Left lung (tissue), 14 donors: ENCODE measurements at places on chromosomes 2 and 18.

DNA sequence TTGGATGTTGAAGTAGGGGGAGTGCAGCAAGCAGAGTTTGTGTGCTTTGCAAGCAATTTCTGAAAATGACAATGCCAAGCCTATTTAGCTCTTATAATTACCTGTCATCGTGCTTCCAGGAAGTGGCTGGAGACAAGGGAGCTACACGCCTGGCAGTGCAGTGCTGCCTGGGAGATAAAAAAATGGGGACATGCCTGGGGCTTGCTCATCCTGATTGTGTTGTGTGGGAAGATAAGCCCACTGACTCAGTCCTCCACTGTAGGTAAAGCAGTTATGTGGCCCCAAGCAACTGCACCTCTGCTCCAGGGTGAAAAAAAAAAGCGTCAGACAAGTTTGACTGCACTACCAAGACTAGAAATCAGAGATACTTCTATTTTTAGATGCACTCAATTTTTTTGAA is 396.9 kb upstream of the NXPH2 start:
- no peak for DNase-seq

- no peak for DNase-seq
These were observed 10.6 kb upstream of the CHRNA1 start for GRCh38 chr2:174774886-174775285.

- no peak for DNase-seq
These were observed 135.6 kb downstream of the RBMS1 start for GRCh38 chr2:160358046-160358445.

DNA sequence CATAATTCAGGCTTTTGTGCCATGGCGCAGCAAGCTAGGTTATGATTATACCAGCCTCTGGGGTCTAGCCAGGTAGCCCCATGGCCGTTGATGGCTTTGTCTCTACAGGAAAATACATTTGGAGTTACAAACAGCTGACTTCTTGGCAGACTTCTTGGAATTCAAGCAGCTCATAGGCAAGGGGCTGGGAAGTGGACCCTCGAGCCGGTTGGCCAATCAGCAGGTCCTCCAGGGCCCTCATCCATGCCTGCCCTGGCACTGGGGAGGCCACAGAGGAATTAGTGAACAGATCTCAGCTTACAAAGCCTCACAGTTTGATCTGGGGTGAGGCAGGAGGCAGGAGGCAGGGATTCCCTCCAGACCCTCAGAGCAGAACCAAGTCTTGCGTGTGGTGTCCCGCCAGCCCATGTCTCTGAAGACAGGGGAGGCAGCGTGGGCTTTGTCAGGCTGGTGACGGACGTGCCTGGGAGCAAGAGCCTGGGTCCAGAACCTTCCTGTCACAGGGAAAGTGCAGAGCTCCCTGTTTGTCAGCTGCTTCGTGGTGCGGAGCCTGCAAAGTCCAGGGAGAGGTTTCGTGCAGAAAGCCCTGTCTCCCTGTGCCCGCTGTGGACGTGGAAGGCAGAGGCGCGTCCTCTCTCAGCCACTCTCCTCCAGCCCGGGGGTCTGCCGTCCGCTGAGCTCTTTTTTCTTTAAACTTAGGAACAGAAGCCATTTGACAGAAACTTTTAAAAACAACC is 131.7 kb downstream of the KLHL29 start:
- no peak for DNase-seq

- no peak for DNase-seq
These were observed 277.7 kb upstream of the ACVR2A start for GRCh38 chr2:147567136-147567535.

GRCh38 chr18:183769-184168 is 25.4 kb downstream of the USP14 start:
- DNase-seq: no peak

DNA sequence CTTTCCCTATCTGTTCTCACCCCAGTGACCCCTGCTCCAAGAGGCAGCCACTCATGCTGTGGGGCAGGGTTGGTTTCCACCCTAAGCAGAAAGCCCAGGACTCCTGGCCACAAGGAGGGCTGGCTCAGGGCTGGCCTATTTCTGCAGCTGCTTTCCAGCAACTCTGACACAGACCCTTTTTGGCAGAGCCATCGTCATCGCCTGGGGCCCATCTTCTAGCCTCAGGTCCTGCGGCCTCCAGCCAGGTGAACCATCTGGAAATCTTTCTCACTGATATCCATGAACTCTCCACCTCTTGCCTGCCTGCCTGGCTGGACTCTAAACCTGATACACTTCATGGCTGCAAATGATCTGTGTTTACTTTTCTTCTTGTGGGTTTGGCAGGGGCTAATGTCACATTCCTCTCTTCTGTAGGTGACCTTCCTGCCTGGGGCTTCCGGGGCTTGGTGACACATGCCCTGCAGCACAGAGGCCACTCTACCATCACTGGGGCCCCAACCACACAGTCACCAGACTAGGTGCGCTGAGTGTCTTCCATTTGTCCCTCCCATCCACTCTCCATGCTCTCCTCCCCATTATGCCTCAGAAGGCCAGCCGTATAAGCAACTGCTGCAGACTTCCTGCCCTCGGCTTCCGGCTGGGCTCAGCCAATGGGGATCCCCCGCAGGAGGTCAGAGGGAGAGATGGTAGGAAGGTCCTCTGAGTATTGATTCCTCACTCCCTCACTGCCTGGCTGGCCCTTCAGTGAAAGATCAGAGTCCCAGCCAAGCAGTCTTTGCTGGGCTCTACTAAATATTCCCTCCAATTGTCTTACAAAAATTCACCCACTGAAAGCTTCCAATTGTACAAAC is 9.7 kb upstream of the COPS8 start:
- peak; percentile 45 for DNase-seq

DNA sequence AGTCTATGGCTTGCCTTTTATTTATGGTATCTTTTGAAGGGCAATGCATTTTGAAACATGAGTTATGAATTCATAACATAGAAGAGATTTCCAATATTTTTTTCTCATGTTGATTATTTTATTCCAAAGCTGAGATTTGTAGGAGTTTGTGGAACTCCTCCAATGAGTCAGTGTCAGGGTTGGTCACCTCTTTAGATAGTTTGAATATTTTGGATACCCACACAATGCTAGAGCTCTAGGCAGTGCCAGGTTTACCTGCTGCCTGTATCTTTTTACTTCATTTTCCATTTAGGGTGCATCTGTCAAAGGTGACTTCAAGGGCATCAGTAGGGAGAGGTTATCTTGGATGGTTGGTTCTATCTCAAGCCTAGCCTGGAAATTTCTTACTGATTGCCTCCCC is 152.7 kb downstream of the CERS6 start:
- no peak for DNase-seq

DNA sequence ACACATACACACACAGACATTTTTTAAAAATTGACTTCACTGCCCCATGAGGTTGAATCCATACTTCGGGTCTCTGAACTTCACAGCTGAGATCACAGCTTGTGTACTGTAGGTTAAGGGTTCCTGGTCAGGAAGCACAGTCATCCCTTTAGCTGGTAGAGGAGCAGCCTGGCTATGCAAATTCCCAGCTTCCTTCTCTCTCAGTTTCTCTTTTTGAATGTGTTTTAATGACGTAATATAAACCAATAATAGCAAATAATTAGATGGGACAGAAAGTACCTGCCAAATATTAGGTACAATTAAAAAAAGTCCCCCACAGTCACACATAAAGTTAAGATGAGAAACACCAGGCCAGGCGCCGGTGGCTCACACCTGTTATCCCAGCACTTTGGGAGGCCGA is 178.7 kb downstream of the ZNF385B start:
- DNase-seq: no peak

DNA sequence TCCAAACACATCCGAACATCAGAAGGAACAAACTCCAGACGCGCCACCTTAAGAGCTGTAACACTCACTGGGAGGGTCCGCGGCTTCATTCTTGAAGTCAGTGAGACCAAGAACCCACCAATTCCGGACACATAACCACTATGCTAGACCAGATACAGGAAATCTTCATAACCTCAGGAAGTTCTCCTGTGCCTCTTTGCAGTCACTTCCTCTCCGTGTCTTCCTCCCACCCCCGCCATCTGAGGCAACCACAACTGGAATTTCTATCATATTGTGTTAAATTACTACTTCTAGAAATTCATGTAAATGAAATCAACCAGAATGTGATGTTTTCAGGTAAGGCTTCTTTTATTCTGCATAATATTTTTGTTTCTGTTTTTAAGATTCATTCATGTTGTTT is 631.0 kb upstream of the NXPH2 start:
- no peak for DNase-seq

GRCh38 chr2:76298041-76298440 is 587.3 kb upstream of the GCFC2 start:
- DNase-seq: no peak

- no peak for DNase-seq
These were observed 30.6 kb upstream of the RND3 start for GRCh38 chr2:150517951-150518680.

- DNase-seq: no peak
These were observed 554.8 kb downstream of the PIK3C3 start for GRCh38 chr18:42509750-42510415.

GRCh38 chr18:46320297-46320696 is 216.1 kb downstream of the HAUS1 start:
- no peak for DNase-seq

DNA sequence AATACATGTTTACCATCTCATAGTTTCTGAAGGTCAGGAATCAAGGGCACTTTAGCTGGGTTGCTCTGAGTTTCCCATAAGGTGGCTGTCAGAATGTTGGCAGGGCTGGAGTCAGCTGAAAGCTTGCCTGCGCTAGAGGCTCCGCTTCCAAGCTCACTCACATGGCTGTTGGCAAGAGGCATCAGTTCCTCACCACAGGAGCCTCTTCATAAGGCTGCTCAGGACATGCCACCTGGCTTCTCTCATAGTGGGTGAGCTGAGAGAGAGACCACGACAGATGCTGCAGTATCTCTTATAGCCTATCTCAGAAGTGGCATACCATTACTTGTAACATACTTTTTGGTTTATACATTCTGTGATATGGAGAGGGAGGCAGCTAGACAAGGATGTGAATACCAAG is 7.2 kb downstream of the HADHB start:
- no peak for DNase-seq

DNA sequence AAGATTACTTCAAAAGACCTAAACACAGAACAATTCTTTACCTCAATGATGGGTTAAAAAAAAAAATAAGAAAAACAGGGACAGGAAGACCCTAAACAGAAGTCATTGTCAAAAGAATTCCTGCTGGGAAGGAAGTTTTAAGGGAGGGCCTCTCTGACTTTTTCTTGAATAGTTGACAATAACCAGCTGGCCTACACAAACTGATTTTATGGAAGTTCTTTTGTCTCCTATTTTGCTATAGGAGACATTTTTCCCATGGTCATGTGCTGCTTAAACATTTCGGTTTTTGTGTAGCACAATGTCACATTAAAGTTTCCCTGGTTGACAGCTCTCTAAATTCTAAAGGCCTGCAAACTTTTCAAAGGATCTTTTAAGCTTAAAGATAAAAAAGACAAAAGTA is 55.3 kb downstream of the RFTN2 start:
- DNase-seq: no peak

GRCh38 chr2:182077448-182078142 is 91.9 kb downstream of the PPP1R1C start:
- peak; percentile 87 for DNase-seq

DNA sequence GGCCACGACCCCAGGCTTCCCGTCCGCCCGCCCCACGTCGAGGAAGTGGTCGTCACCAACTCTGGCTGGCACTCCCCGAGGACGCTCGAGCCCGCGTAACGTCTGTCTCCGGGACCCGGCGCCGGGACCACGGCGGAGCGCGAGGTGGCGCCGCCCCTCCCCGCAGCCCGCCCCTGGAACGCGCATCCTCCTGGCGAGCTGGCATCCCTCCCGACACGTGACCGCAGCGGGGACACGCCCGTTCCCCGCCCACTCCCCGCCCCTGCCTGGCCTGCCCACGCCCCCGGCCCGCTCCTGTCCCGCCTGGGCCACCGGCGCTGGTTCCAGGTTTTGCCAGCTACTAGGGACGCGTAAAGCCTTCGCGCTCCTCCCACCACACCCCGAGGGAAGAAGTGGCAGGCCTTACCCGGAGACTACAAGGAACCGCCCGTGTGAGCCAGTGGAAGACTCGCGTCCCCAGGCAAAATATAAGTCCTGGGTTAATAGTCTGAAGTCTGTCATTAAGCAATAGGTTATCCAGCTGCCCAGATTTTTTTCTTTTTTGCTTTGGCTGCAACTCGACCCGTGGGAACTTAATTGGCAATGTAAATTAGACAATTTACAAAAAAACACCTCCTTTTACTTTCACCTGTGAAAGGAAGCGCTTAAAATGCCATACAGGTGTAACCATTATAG is at the start of gene OSBPL1A:
TSS of gene OSBPL1A (minus strand) at position 131 of the 675 bp plus-strand sequence. CDS start 20,291 bp downstream, outside the sequence.
- peak; percentile 96 for DNase-seq

DNA sequence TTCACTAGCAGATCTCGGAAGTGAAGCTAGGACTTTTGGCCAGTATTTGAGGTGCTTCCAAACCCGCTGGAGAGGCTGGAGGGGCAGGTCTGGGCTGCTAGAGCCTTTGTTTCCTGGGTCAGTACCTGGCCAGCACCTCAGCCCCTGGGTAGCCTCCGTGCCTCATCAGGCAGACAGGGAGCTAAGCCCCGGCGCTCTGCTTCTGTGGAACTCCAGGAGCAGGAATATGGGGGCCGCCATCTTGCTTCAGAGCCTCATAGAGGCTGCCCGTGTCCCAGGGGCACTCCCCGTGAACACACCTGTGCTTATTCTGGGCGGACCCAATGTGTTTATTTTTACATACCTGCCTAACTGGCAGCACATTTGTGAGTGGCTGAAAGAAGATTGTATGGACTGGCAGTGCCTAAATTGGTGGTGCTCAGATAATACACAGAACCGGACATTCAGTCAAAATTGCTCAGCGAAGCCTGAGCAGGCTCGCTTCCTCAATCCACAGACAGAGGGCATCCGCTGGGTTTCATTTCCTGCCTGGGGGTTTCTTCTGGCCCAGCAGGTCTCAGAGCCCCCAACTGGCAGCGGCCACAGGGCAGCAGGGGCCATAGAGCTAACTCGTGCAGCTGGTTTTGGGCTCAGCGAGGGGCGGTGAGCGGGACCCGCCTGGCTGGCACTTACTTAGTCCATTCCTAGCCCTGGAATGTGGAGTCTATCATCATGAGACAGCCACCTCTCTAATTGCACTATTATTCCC is 176.8 kb upstream of the ALKAL2 start:
- DNase-seq: no peak

DNA sequence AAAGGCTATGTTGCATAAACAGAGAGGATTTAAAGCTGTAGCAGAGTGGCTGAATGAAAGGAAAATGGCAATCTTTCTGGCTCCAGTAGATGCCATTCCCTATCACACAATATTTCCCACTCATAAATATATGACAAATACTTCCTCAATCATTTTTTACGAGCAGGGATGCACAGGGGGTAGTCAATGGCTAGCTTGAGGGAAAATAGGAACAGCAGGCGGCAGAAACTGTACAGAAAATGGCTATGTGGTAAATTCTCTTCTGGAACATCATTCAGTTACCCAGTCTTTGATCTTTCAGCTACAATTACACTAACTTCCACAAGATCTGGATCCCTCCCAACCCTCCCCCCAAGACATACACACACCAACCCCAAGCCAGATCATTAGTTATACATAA is 127.2 kb downstream of the OLA1 start:
- DNase-seq: no peak
